Osteocyte (in vitro differentiated cells): ENCODE measurements at places on chromosomes 3 and 15. TPM values are rescaled to one million over a fixed set of nuclear protein-coding genes. Genes with fewer than 3 reads are reported as not detected.

ANKUB1 gene
- total RNA-seq: not detected in 2 replicates

SATB1 gene
- 10.6 and 12.4 TPM in 2 replicates for total RNA-seq

CACNA1D gene
- 0.48 and 0.57 TPM in 2 replicates for total RNA-seq

STRIT1 gene
- total RNA-seq: not detected in 2 replicates

IL5RA gene
- total RNA-seq: not detected in 2 replicates

CLRN1 gene
- total RNA-seq: not detected in 2 replicates

MORC1 gene
- not detected in 2 replicates for total RNA-seq

GOLGA6A gene
- 0.21 TPM in 1 of 2 replicates, not detected in the other for total RNA-seq

SNURF gene
- total RNA-seq: 19.1 and 20.5 TPM in 2 replicates

DZIP1L gene
- total RNA-seq: 21.9 and 23.4 TPM in 2 replicates

ZPLD1 gene
- total RNA-seq: not detected in 2 replicates

ADAMTS7 gene
- total RNA-seq: 188 and 193 TPM in 2 replicates

VILL gene
- total RNA-seq: 2.3 and 2.7 TPM in 2 replicates

SLCO2A1 gene
- total RNA-seq: 9.8 and 10.7 TPM in 2 replicates

RTP3 gene
- not detected in 2 replicates for total RNA-seq

DNAH12 gene
- 0.05 and 0.08 TPM in 2 replicates for total RNA-seq

CPLX3 gene
- not detected in 2 replicates for total RNA-seq

TLR9 gene
- total RNA-seq: not detected in 2 replicates

COX17 gene
- total RNA-seq: 16.1 and 18.2 TPM in 2 replicates
